Stimulated activated CD4-positive, alpha-beta T cell treated with anti-CD3 and anti-CD28 coated beads, TNF-alpha, amount 100 ng/mL, for 24 hours (primary cell): ENCODE measurements at places on chromosomes 7 and 10.

GRCh38 chr7:149248777-149249176, 9.3 kb downstream of the ZNF212 start:
- DNase-seq, result no peak

- DNase-seq, result no peak
Observed at GRCh38 chr10:79319115-79319771, 28.0 kb upstream of the PPIF start.

DNA sequence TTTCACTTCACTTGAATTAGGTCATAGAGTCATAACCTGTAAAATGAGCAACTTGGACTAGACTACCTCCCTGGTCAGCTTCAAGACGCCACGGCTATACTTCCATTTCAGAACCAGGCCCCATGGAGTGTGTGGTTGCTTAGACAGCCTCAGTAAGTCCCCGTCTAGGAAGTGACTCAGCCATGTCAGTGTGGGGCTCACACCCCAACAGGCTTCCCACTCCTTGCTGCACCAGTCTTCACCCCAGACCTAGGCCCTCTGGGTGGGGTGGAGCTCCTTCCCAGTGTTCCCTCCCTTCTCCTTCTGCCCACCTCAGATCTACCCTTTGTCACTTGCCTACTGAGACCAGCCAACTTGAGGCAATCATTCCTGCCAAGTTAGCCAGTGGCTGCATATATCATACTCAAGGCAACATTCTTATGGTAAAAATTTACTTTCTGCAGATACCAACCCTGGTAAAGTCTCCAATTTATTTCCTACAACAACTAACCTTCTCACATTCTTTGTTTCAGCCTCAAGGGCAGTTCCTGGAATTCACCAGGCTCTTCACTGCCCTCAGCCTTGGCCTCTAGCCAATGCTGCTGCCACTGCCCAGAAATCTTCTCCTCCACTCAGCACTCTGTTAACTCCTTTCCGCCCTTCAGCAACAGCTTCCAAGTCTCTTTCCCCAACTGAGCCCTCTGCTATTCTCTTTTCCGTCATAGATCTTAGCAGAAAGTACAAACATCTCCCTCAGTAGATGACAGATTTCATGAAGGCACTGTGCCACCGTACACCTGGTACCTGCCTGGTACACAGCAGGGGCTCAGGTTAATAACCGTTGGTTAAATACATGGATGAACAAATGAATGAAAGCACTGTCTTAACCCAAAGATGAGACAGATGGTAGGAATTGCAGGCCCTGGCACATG, 31.3 kb upstream of the ZNRF2 start:
- no peak for DNase-seq

DNA sequence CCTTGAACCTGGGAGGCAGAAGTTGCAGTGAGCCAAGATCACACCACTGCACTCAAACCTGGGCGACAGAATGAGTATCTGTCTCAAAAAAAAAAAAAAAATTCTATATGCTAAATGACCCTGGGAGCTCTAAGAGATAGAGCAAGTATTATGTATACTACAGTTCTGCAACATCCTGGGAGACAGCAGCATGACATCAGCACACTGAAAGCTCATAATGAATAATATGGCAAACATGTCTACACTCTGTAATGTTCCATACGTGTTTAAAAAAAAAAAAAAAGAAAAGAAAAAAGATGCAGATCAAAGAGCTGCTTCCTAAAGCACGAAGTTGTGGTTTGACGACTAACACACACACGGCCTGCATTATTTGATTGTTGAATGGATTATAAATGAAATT, 72.5 kb downstream of the CUL2 start:
- no peak for DNase-seq
